ENCODE measurements at places on chromosomes 1 and 21.
A peak's percentile ranks its signal among the peaks of the same experiment; 100 is the strongest.

DNA sequence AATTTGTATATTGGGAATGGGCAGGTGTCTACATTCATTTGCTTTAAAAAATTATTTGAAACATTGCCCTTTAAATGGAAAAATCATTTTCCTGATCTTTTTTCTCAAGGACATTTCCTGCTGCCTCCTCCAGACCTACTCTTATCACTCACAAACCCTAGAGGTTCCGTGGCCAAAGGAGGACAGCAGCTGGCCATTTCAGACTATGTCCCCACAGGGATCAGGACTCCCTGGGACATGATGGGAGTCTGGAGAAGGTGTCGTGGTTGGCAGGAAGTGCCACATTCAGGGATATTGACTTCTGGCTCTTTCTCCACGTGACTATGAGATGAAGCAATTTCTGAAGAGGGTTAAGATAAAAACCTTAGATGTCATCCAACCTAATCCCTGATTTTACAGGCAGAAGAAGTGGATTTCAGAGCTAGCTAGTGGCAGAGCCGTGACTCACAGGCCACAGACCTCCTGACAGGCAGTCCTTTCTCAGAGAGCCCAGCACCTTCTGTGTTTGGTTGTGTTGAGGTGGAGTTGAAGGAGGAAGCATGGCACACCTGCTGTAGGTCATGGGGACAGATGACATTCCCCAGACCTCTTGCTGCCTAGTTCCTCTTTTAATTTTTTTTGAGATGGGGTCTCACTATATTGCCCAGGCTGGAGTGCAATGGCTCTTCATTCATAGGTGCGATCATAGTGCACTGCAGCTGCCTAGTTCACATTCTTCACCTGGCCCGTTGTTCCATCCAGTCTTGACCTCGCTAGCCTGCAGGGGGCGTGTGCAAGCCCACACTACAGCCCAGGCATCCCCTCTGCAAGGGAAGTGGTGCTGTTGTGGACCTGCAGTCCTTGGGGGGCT is 25.5 kb upstream of the IL10 start:
- DNase-seq = peak; percentile 69

- no peak for DNase-seq
Observed at GRCh38 chr1:109208836-109209463, 4.8 kb upstream of the SARS1 start.

DNA sequence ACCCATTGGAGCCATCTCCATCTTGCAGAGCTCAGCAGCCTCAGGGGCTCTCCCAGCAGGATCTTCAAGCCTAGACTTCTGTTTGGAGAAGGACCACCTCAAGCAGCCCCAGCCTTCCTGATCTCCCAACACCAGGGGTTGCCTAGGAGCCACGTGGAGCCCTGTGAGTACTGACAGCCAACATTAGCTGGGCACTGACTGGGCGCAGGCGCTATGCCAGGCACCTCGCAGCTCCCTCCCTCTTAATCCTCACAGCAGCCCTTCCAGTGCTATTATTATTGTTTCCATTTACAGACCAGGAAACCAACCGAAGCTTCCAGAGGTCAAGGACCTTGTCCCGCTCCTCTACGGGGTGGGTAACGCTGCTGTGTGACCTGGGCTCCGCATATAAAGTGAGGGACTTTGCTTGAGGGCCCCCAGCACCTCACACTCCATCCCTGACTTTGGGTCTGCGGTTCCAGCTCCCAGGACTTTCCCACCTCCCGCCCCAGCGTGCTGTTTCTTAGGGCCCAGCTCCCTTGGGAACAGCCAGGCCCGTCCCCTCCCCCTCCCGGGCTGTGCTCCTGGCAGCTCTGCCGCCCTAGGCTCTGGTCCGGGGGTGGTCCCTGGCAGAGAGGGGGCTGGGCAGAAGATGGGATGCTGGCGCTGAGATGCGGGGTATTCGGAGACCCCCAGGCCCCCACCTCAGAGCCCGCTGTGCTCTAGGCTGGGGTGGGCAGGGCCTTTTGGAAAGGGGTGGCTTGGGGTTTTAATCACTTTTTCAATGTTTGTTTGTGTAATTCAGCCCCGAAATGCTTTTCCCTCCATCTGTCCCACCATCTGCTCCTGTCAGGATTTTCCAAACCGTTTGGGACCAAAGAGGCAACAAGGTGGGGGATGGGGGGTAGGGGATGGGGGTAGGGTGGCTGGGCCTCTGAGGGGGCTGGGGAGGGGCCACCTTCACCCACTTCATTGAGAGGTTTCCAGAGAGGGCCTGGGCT is 4.1 kb upstream of the HPCA start:
- no peak for DNase-seq

GRCh38 chr1:215250913-215251312 is 168.4 kb downstream of the KCNK2 start:
- DNase-seq = no peak

GRCh38 chr1:33524586-33524985 is 52.1 kb downstream of the ZSCAN20 start:
- DNase-seq = no peak

- DNase-seq = peak; percentile 71
Observed at GRCh38 chr1:160830321-160831153, 32.1 kb downstream of the CD244 start.

DNA sequence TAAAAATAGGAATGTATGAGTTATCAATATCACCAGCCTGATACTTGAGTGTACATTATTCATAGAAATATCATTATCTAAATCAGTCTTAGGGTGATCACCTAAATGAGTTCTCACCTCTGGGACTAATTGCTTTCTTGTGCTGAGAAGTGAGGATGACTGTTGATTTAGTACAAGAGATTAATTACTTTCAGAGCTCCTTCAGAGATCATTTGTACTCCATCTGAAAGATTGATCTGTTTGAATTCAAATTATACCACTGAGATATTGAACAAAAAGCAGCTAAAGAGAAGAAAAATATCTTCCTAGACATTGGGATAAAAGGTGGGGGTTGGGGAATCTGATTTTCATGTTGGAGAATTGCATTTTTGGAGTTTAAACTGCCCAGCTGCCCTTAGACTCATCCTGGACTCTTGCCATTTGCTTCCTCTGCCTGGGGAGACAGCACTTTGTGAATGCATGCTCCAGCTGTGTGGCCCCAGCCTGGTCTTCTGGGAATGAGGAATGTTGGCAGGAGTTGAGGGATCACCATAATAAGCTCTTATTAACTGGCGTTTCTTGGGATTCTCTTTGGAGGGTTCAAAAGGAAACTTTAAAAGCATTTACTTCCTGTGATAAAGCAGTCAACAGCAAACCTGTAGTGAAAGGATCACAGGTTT is 19.7 kb upstream of the PGBD2 start:
- no peak for DNase-seq

DNA sequence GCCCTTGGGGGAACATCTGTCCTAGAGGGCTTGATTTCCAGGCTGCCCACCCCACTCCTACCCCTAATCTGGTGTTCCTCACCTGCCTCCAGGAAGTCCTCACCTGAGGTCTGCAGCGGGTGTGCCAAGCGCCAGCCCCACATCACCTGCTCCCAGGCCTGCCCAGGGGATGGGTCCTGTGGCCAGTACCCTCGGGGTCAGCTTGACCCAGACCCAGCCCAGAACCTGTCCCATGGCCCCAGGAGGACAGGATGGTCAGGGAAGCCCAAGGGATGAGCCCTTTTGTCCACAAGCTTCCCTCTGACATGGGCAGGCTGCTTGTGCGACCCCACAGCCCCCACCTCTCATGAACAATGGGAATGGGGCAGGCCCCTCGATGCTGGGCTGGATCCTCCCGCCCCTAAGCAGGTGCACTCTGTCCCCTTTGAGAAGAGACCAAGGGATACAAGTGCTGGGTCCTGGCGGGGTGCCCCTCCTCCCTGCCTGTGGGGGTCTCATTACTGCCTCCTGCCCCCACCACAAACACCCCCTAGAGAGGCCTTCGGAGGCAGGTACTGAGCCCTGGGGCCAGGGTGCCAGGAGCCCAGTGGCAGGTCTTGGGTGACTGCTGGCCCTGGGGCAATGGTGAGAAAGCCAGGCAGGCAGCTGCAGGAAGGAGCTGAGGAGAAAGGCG is 3.2 kb downstream of the MIB2 start:
- no peak for DNase-seq

DNA sequence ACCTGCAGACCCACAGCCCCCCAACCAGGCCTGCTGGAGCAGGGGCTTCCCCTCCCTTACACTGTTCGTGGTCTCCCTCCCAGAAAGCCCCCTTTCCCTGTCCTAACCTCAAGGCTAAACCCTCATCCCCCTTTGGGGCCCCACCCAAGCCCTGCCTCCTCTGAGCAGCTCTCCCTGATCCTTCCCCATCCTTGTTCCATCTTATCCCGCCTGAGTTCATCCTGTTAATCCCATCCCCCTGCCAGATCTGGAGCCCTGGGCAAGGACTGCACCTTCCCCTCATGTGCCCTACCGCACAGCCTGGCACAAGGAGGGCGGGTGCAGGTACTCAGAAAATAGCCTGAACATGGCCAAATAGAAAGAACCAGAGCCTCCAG is 6.9 kb upstream of the TNNT2 start:
- no peak for DNase-seq

GRCh38 chr1:66576645-66577044 is 42.7 kb downstream of the SGIP1 start:
- no peak for DNase-seq

Measured in HEK293T (cell line).